GM12878 (cell line): ENCODE measurements at places on chromosomes 11 and 22. TPM values are rescaled to one million over a fixed set of nuclear protein-coding genes. Genes with fewer than 3 reads are reported as not detected.

Gene MMP1
- total RNA-seq: not detected in 2 replicates

- no peak for DNase-seq
Observed at GRCh38 chr11:109726061-109726460, 304.1 kb downstream of the C11orf87 start.

GRCh38 chr11:67576735-67577475, 6.7 kb upstream of the GSTP1 start:
- DNase-seq: no peak

GRCh38 chr11:113449743-113450142, 25.5 kb downstream of the DRD2 start:
- DNase-seq: no peak

Gene SLC22A8
- total RNA-seq: not detected in 2 replicates

DNA sequence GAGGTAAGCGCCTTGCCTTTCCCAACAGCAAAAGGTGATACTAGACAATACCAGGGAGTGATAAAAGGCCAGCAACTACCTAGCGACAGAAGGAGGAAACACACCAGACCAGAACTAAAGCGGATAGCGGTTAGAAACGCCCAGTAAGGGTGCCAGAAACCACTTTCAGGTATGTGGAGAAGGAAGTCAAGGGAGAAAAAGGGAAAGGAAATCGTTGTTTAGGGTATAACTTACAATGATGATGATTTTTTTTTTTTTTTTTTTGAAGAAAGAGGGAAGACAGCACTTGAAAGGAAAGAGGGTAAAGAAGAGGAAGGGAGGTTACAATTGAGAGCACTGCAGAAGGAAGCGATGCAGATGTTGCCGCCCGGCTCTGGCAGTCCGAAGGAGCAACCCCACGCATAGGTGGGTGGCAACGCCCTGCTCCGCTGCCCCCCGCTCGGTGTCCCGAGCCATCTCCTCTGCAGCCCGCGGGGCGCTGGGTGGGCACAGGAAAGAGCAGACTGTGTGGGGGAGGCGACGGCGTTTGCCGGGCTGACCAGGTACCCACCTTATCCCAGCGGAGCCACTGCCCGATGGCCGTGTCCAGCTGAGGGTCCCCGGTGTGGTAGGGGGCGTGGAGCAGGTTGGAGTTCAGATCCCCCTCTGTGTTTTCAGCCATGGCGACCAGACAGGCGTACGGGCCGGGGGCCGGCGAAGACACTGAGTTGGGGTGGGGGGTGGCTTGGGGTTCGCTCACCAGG, 561 bp downstream of the PGM2L1 start:
- DNase-seq: no peak

DNA sequence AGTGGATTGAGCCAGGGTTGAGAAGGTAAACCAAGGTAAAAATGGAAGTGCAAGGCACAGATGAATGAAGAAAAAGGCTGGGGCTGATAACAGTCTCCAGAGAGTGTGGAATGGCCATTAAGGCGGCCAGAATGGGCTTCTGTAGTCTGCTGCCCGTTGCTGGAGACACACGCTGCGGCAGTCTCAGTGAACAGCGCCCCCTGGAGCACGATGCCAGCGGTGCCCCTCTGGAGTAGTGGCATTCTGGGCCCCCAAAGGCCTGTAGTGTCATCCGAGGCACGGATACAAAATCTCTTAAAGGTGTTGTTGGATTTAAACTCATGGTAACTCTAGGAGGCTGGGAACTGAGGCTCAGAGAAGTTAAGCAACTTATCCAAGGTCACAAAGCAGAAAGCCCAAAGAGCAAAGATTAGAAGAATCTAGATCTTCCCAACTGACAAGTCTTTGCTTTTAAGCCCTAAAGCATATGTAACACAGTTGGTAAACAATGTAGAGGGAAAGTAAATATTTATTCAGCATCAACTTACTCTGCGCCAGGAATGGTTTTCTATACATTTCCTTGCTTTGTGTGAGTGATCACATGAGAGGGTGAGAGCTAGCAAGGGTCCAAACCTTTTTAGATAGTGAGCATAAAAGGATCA, 18.2 kb downstream of the KCNJ1 start:
- no peak for DNase-seq

Gene INSC
- not detected in 2 replicates for total RNA-seq

DNA sequence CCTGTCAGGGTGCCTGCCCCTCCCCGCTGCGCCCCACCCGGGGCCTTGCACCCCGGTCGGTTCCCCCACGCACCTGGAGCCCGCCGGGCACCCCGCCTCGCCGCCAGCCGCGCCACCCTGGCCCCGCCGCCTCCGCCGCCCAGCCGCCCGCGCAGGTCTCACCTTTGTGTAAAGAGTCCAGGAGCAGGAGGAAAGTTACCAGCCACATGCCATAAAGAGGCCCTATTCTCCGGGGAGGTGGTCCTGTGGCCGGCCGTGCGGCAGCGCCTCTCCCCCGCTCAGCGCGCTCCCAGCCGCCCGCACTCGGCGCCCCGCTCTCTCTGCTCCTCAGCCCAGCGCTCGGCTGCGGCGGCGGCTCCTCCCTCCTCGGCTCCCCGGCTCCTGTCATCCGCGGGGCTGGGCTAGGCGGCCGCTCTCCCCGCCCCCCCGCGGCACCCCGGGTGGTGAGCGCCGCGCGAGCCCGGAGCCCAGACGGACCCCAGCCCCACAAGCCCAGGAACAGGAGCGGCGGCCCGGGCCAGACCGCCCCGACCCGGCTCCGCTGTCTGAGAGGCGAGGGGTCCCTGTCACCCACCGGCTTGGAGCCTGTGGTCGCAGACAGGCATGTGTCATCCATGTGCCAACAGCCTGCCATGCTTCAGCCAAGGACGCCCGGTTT, at the start of gene DSCAML1:
DSCAML1 (minus strand) TSS at position 345 of the 658 bp plus-strand sequence; CDS start at position 208, 137 bp downstream.
- DNase-seq: no peak

DNA sequence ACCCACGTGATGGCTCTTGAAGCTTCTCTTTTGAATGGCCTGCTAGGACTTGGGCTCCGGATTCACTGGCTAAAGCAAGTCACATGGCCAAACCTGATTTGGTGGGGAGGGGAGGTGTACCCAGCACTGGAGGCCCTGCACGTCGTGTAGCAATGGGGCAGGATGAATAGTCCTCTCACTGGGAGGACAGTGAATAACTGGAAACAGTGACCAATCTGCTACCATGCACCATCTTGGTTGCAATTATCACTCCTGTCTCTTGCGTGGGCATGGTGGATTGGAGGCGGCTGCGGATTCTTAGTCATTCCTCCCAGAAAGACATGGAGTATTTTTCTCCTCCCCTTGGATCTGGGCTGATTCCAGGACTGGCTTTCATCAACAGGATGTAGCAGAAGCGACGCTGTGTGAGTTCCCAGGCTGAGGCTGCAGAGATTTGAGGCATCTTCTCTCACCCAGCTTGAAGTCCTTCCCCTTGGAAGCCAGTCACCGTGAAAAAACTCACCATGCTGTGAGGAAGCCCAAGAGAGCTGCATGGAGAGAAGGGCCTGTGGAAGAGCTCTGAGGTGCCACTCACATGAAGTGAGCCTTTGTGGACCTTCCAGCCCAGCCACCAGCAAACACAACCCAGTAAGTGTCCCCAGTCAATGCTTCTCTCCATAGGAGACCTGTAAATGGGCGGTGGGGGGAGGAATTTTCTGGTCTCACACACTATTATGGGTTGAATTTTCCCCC, 70.4 kb downstream of the IGLL1 start:
- no peak for DNase-seq

DNA sequence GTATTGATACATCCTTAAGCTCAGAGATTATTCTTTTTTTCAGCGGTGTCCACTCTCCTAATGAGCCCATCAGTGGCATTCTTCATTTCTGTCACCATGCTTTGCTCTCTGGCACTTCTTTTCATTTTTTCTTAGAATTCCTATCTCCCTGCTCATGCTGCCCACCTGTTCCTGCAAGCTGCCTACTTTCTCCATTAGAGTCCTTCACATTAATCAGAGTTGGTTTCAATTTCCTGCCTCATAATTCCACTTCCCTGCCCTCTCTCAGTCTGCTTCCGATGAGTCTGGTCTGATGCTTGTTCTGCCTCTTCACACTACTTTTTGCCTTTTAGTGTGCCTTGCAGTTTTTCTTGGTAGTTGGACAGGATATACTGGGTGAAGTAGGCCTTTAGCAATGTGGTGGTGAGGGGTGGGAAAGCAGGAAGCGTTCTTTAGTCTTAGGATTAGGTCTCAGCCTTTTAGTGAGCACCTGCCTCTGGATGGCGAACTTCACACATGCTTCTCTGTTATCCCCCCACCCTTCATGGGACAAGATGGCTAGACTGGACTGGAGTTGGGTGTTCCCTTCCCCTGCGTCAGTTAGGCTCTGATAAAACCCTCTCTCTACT, 53.6 kb downstream of the CECR2 start:
- no peak for DNase-seq

Gene YPEL4
- total RNA-seq: 0.13 TPM in 1 of 2 replicates, not detected in the other

Gene SCGB2A2
- not detected in 2 replicates for total RNA-seq

Gene MEI1
- 31.0 and 33.1 TPM in 2 replicates for total RNA-seq

DNA sequence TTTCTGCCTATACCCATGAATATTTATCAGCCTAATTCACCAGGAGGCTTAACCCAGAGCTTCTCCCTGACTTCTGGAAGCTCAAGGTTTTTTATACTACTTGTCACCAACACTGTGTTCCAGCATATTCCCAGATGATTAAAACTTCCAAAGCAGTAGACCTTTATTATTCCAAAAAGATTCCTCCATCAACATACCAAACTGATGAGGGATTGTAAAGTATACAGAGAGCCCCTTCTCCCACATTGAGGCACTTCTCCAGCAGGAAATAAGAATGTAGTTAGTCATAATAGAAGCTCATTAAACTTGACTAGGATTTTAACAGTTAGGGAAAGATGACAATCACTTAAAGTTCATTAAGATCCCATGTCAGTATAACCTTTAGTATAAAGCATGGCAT, 51.4 kb upstream of the CEP126 start:
- no peak for DNase-seq

Gene OR2D3
- not detected in 2 replicates for total RNA-seq

DNA sequence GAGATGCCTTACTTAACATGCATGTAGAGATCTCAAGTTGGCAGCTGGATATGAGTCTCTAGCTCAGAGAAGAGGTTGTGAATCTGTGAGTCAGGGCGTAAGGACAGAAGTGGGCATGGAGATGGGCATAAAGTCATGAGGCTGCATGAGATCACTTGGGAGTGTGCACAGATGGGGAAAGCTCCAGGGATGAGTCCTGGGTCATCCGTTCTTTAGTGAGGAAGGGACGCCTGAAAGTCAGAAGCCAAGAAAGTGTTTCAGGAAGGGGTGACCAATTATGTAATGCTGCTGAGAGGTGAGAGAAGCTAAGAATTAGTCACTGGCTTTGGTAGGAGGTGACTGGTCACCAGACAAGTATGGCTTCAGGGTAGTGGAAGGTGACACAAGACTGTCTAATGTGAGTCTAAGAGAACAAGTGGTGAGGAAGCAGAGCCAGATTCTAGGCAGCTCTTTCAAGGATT, 6.7 kb downstream of the ACP2 start:
- no peak for DNase-seq
